IMR-90 (cell line): ENCODE measurements at places on chromosomes 4 and X.

GRCh38 chrX:1242891-1243402 lies 25.7 kb upstream of the CSF2RA start:
- no peak overlapping the region for H3K4me3 ChIP-seq
- no peak overlapping the region for H3K27ac ChIP-seq
- no peaks in the 10 kb centered on the region for H3K36me3 ChIP-seq
- DNase-seq = no peak
- no peaks in the 10 kb centered on the region for H3K4me1 ChIP-seq

- H3K27me3 ChIP-seq = no peaks in the 10 kb centered on the region; the same call in 1 of the 2 replicates
- H3K4me1 ChIP-seq = no peaks in the 10 kb centered on the region
These were observed at the start of gene EREG for GRCh38 chr4:74364652-74365491. Gene EREG, plus strand, starts transcription at chr4:74365145. Its CDS starts 164 bp downstream, at chr4:74365309.

DNA sequence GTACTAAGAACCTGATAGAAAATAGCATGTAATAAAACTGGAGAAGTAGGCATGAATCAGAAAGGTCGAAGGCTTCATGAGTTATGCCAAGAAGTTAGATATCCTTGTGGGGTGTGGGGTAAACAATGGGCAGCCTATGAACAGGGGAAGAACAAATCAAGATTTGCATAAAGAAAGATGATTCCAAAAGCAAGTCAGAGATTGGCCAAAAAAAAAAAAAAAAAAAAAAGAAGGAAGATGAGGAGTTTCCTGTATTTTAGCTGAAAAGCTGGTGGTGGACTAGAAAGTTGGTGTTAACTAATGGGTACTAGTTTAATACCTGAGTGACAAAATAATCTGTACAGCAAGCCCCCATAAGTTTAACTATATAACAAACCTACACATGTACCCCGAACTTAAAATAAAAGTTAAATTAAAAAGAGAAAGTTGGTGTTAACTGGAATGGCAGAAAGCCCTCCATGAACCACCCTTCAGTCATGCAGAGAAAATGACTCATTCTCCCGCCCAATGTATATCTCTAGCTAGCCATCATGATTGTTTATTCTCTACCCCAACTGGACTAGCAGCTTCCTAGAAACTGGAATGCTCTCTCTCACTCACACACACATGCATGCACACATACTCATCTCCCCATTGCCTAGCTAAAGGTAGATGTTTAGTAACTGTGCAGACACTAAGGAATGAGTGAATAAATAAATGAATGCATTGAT lies 41.7 kb downstream of the ATP11C start:
- peak; percentile 88 for DNase-seq
- peak overlapping the region; percentile 76 for H3K27ac ChIP-seq
- H3K4me3 ChIP-seq = peak overlapping the region; percentile 19; the same call in 1 of the 2 replicates
- peaks cover 8% of the 10 kb centered on the region for H3K4me1 ChIP-seq
- no peaks in the 10 kb centered on the region for H3K27me3 ChIP-seq

DNA sequence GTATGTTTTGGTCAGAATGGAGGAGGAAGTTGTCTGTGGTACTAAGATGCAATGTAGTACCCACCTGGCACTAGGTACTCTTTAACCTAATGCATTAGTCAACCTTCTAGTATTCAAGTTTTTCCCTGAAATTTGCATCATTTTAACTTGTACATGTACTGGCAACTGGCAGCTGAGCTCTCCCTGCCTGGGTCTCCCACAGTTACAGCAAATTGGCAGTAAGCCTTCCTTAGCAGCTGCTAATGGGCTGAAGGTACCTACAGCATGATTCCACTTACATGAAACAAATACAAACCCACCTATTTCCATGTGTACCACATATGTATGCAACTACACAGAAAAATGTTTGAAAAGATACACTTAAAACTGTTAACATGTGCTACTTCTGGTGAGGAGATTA lies 8.1 kb upstream of the KLHL2 start:
- H3K36me3 ChIP-seq = no peaks in the 10 kb centered on the region
- DNase-seq = no peak
- no peak overlapping the region for H3K27ac ChIP-seq
- peaks cover 2% of the 10 kb centered on the region; the same call in 1 of the 2 replicates for H3K4me1 ChIP-seq
- no peak overlapping the region for H3K4me3 ChIP-seq
